ENCODE measurements at places on chromosomes 7 and 10.

DNA sequence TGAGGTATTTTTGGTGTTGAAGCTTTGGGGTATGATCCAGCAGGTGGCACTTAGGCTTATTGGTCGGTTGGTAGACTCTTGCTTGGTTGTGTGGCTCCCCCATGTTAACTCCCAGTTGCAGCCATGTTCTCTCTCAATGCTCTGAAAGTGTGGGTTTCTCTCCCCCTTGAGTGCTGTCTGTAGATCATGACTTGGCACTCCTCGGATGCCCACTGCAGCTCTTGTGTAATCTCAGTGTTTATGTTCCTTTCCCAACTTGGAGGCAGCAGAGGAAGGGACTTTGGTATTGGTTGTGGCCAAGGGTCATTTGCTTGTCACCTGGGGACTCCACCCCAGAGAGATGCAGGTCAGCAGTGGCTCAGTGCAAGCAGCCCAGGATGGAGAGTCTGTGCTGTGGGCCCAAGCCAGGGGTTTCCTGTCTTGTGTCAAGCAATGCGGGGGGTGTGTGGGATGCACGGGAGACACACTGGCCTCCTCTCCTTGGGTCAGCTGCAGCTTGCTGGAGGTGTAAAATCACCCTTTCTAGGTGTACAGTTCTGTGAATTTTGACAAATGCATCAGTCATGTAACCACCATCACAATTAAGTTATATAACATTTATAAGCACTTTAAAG is 36.9 kb downstream of the PIK3CG start:
- DNase-seq = no peak

- no peak for DNase-seq
These were observed 256.9 kb downstream of the WDR11 start for GRCh38 chr10:121108051-121108450.

GRCh38 chr10:17588420-17588819 is 28.8 kb downstream of the HACD1 start:
- no peak for DNase-seq

DNA sequence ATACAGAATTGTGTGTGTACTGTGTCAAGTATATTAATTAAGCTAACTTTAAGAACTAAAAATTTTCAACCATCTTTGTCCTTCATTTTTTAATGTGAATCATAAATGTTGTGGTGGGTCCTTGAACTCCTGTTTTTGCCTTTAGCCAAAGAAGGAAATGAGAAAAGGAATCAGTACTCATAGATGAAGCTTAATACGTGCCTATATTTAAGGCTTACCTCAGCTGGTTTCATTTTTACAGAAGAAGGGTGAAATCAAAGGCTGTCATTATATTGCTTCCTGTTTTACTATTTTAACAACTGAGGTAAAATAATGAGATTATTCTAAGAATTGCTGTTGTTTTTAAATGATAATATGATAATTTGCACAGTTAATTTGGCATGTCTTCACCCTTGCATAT is 6.3 kb upstream of the SNX13 start:
- DNase-seq = no peak
